ENCODE measurements at places on chromosomes 3 and 15. TPM values are rescaled to one million over a fixed set of nuclear protein-coding genes. Genes with fewer than 3 reads are reported as not detected.
A peak's percentile ranks its signal among the peaks of the same experiment; 100 is the strongest.

DNA sequence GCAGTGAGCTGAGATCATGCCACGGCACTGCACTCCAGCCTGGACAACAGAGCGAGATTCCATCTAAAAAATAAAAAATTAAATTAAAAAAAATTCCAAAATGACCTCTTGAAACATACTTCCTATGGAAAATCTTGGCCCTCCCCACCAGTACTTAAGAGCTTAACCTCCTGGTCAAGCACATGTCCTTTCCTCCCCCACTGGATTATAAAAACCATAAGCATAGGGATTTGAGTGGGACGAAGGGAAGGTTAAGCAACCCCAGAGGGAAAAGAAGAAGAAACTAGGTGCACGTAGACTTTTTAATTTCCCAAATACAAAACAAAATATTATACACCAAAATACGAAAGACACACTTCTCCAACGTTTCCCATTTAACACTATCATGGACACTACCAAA is 25.3 kb downstream of the SLC4A7 start:
- DNase-seq = no peak
- H3K27me3 ChIP-seq = no peaks in the 10 kb centered on the region
- peaks cover 44% of the 10 kb centered on the region for H3K36me3 ChIP-seq
- H3K4me3 ChIP-seq = no peak overlapping the region
- no peak overlapping the region for H3K27ac ChIP-seq
- peaks cover 57% of the 10 kb centered on the region for H3K4me1 ChIP-seq

- H3K4me3 ChIP-seq = no peak overlapping the region
- no peaks in the 10 kb centered on the region for H3K36me3 ChIP-seq
- H3K27ac ChIP-seq = no peak overlapping the region
- no peaks in the 10 kb centered on the region for H3K4me1 ChIP-seq
Observed at GRCh38 chr3:115615001-115615814, 8.1 kb upstream of the GAP43 start.

DNA sequence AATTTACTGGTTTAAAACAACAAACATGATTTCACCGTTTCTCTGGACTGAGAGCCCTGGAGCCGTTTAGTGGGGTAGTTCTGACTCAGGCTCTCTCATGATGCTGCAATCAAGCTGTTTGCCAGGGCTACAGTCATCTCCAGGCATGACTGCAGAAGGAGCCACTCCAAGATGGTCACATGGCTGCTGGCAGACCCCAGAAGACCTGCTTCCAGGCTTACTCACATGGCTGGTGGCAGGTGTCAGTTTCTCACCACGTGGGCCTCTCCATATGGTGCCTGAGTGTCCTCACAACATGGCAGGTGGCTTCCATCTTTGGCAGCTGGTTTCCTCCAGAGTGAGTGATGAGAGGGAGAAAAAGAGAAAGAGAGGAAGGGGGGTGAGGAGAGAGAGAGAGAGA is 378.3 kb upstream of the RGMA start:
- H3K4me1 ChIP-seq = no peaks in the 10 kb centered on the region
- H3K27ac ChIP-seq = no peak overlapping the region
- H3K27me3 ChIP-seq = no peaks in the 10 kb centered on the region
- H3K36me3 ChIP-seq = no peaks in the 10 kb centered on the region

GRCh38 chr15:83850015-83850414 is 196.1 kb downstream of the ADAMTSL3 start:
- H3K27me3 ChIP-seq = no peaks in the 10 kb centered on the region
- no peak overlapping the region for H3K27ac ChIP-seq
- no peak for DNase-seq
- no peak overlapping the region for H3K4me3 ChIP-seq
- no peaks in the 10 kb centered on the region for H3K4me1 ChIP-seq

GRCh38 chr15:61889706-61890105 is 170.5 kb downstream of the VPS13C start:
- H3K4me1 ChIP-seq = no peaks in the 10 kb centered on the region
- no peak for DNase-seq
- no peak overlapping the region for H3K4me3 ChIP-seq
- peaks cover 34% of the 10 kb centered on the region for H3K36me3 ChIP-seq
- no peak overlapping the region for H3K27ac ChIP-seq
- H3K27me3 ChIP-seq = no peaks in the 10 kb centered on the region

ADAMTSL3 gene
- total RNA-seq = not detected

DNA sequence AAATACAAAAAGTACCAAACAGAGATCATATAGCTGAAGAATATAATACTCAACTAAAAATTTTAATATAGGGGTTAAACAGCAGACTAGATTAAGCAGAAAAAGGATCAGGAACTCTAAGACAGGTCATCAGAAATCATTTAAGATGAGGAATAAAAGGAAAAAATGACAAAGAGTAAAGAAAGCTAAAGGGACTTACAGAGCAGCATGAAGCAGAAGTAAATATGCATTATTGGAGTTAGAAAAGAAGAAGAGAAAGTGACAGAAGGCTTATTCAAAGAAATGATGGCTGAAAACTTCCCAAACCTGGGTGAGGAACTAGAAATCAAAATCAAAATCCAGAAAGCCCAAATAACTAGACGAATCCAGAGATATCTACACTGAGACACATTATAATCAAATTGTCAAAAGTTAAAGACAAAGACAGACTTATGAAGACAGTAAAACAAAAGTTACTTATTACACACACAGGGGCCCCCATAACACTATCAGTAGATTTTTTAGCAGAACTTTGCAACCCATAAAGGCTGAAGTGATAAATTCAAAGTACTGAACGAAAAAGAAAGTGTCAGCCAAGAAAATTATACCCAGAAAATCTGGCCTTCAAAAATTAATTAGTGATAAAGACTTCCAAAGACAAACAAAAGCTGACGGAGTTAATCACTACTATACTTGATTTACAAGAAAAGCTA is 95.6 kb downstream of the SCAPER start:
- H3K27me3 ChIP-seq = no peaks in the 10 kb centered on the region
- peaks cover 8% of the 10 kb centered on the region for H3K4me1 ChIP-seq
- H3K36me3 ChIP-seq = no peaks in the 10 kb centered on the region
- no peak for DNase-seq
- H3K4me3 ChIP-seq = no peak overlapping the region

MAP6D1 gene
- 4.0 TPM for total RNA-seq

GRCh38 chr3:18236726-18237125 is 188.4 kb downstream of the SATB1 start:
- H3K4me1 ChIP-seq = peaks cover 60% of the 10 kb centered on the region
- no peaks in the 10 kb centered on the region for H3K36me3 ChIP-seq
- H3K27me3 ChIP-seq = no peaks in the 10 kb centered on the region
- H3K4me3 ChIP-seq = no peak overlapping the region
- no peak overlapping the region for H3K27ac ChIP-seq

DNA sequence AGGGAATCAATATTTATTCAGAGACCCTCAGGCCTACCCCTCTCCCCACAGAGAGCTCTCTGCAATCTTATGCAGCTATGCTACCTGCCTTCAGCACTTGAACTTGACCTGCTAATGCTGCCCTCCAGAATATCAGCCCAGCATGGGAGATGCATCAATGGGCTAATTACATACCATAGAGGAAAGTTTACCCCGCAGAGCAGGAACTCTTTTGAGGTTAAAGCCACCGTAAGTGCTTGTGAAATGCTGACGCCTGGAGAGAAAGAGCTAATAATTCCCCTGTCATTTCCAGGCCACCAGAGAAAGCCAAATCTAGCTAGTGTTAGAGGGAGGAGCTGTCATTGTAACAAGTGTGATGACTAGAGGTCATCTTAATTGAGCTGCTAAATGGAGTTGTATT is 127.5 kb downstream of the CHST2 start:
- H3K4me1 ChIP-seq = peaks cover 14% of the 10 kb centered on the region
- H3K27ac ChIP-seq = no peak overlapping the region
- DNase-seq = no peak
- no peak overlapping the region for H3K4me3 ChIP-seq

GRCh38 chr3:24793896-24794295 is 299.2 kb upstream of the THRB start:
- no peak for DNase-seq
- no peak overlapping the region for H3K4me3 ChIP-seq
- no peak overlapping the region for H3K27ac ChIP-seq
- no peaks in the 10 kb centered on the region for H3K4me1 ChIP-seq

GRCh38 chr3:6250167-6250566 is 610.7 kb upstream of the GRM7 start:
- no peak for DNase-seq
- no peak overlapping the region for H3K27ac ChIP-seq
- H3K36me3 ChIP-seq = no peaks in the 10 kb centered on the region
- no peak overlapping the region for H3K4me3 ChIP-seq
- H3K27me3 ChIP-seq = no peaks in the 10 kb centered on the region

PLSCR5 gene
- not detected for total RNA-seq

GRCh38 chr3:143215059-143215458 is 95.5 kb downstream of the CHST2 start:
- no peak for DNase-seq
- H3K4me1 ChIP-seq = peaks cover 12% of the 10 kb centered on the region
- H3K36me3 ChIP-seq = no peaks in the 10 kb centered on the region
- H3K27ac ChIP-seq = no peak overlapping the region

ITIH1 gene
- total RNA-seq = not detected

GRCh38 chr3:142447301-142447851 is 461 bp downstream of the XRN1 start:
- peaks cover 21% of the 10 kb centered on the region for H3K36me3 ChIP-seq
- DNase-seq = peak; percentile 21
- peaks cover 40% of the 10 kb centered on the region for H3K4me1 ChIP-seq

- no peak for DNase-seq
- peaks cover 21% of the 10 kb centered on the region for H3K4me1 ChIP-seq
- H3K4me3 ChIP-seq = no peak overlapping the region
- no peaks in the 10 kb centered on the region for H3K36me3 ChIP-seq
- peaks cover 1% of the 10 kb centered on the region for H3K27me3 ChIP-seq
Observed at GRCh38 chr15:67761343-67761742, 64.0 kb upstream of the SKOR1 start.

- peaks cover 2% of the 10 kb centered on the region for H3K27me3 ChIP-seq
- H3K36me3 ChIP-seq = peaks cover 34% of the 10 kb centered on the region
- peaks cover 28% of the 10 kb centered on the region for H3K4me1 ChIP-seq
- H3K4me3 ChIP-seq = peak overlapping the region; percentile 99
- peak; percentile 86 for DNase-seq
Observed at GRCh38 chr3:196502775-196503195, 783 bp downstream of the RNF168 start.

DNA sequence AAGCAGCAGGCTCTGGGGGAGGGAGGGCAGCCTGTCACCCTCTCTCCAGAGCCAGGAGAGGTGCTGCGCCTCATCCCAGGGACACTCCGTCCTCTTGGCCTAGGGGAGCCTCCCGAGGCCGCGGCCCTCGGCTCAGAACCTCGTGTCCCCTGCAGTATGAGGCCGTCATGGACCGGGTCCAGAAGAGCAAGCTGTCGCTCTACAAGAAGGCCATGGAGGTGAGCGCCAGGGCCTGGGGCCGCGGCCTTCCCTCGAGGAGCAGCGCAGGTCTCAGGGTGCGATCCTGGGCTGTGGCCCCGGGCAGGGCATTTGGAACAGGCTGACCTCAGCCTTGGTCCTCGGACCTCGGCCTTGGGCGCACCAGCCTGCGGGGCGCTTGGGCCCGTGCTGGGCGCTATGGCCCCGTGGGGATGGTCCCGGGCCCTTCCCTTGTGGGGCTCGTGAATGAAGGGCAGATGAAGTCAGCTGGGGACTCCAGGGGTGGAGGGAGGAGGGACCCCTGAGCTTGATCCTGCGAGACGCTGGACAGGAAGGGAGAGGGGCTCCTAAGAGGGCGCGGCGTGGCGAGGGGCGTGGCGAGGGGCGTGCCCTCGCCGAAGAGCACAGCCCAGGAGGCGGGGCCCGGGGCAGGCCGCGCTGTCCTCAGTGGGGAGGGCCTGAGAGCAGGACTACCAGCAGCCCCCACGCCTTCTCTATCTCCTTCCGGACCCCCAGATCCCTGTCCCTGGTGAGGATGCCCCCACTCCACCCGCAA is 32.9 kb downstream of the PSTPIP1 start:
- H3K27ac ChIP-seq = no peak overlapping the region
- H3K4me3 ChIP-seq = no peak overlapping the region
- peaks cover 6% of the 10 kb centered on the region for H3K27me3 ChIP-seq
- no peaks in the 10 kb centered on the region for H3K36me3 ChIP-seq

TMCO5A gene
- not detected for total RNA-seq

DNA sequence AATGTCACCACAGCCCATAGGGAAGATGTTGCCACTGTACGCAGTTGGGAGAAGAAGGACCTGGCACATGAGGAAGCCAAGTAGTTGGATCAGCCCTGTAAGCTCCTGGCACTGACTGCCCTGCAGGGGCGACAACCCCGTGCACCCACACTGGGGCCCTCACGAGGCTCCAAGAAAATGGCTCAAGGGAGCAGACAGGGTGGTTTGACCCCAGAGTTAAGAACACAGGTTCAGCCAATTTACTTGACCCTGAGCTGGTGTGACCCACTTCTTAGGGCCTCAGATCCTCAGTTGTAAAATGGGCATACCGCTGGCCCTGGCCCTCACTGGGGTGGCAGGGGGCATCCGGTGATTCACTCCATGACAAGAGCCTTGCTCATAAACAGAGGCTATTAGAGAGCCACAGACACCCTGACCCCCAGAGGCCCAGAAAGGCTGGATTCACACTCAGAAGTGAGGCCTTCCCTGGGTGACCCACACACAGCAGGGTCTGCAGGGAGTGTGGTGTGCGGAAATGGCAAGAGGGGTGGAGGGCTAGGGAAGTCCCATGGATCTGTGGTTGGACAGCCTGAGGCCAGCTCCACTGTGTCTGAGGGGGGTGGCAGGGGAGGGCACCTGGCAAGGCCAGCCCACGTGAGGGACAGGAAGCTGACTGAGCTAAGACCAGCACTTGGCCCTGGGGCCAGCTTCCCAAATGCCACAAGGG is 1.7 kb upstream of the HHATL start:
- no peak for DNase-seq
- H3K4me1 ChIP-seq = peaks cover 6% of the 10 kb centered on the region
- no peak overlapping the region for H3K27ac ChIP-seq
- peaks cover 31% of the 10 kb centered on the region for H3K27me3 ChIP-seq
- H3K4me3 ChIP-seq = no peak overlapping the region

PP2D1 gene
- not detected for total RNA-seq

ERICH6 gene
- not detected for total RNA-seq

DNA sequence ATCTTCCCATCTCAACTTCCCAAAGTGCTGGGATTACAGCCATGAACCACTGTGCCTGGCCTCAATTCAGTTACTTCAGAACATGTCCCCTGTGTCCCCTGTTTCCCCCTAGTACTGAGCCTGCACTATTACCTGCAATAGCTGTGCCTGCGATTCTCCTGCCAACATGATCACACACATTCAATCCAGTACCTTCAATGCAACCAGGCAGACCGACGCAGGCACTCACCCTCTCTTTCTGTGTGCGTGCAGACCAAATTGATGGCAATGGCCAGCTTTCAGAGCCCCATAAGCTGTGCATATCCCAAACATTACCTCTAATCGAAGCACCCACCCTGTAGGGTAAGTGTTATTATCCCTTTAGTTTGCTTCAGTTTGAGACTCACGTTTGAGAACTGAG is 73.0 kb upstream of the EPHB3 start:
- H3K4me1 ChIP-seq = no peaks in the 10 kb centered on the region
- H3K27me3 ChIP-seq = peaks cover 32% of the 10 kb centered on the region
- H3K4me3 ChIP-seq = no peak overlapping the region

LRRC57 gene
- 21.3 TPM for total RNA-seq

UBA7 gene
- 15.6 TPM for total RNA-seq

GRCh38 chr3:194220901-194221326 is 85.0 kb downstream of the HES1 start:
- peaks cover 36% of the 10 kb centered on the region for H3K27me3 ChIP-seq
- H3K4me1 ChIP-seq = peaks cover 22% of the 10 kb centered on the region
- H3K27ac ChIP-seq = peak overlapping the region; percentile 41
- no peak overlapping the region for H3K4me3 ChIP-seq
- no peaks in the 10 kb centered on the region for H3K36me3 ChIP-seq

GRCh38 chr3:30122359-30122758 is 484.0 kb upstream of the TGFBR2 start:
- DNase-seq = no peak
- H3K36me3 ChIP-seq = no peaks in the 10 kb centered on the region
- no peak overlapping the region for H3K4me3 ChIP-seq
- peaks cover 11% of the 10 kb centered on the region for H3K4me1 ChIP-seq
- no peak overlapping the region for H3K27ac ChIP-seq
- H3K27me3 ChIP-seq = no peaks in the 10 kb centered on the region
